ENCODE measurements at places on chromosomes 5 and 9.

DNA sequence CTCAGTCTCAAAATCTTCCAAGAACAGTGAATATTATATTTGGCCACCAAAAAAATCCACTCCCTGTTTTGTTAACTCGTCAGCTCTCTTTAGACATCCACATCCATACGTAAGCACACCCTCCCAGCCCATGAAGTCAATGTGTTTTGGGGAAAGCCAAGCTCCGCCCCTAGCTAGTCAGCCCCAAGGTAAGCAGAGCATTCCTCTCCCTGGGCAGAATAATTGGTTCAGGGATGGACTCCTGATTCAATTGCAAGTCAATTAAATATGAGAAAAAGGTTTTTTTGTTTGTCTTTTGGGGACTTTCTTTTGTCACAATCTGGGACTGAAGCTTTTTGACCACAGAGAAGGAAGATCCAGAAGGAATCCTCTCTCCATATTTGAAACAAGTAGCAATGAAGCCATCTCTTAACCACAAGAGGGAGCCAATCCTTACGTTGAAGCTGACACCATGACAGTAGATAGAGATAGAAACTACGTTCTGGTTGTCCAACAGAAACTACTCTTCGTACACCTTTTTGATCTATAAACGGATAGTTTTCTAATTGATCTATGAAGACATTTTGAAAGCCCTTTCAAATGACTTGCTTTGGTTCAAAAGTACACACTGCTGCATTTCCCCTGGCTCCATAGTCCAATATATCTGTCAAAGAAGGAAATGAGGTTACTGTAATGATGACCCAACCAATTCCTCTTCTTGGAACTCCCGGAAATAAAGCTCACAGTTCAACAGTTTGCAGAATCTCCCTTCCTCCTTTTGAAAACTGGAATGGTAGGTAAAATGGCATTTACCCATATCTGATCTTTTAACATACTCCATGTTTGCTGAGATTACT lies 166.4 kb downstream of the TLE1 start:
- DNase-seq = no peak

DNA sequence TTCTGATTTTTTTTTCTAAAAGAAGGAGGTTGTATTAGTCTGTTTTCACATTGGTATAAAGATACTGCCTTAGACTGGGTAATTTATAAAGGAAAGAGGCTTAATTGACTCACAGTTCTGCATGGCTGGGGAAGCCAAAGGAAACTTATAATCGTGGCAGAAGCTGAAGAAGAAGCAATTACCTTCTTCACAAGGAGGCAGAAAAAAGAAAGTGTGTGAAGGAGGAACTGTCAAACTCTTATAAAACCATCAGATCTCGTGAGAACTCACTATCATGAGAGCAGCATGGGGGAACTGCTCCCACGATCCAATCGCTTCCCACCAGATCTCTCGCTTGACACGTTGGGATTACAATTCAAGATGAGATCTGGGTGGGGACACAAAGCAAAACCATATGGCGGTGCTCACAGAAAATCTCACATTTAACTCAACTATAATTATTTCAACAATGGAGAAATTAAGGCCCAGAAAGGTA lies 27.1 kb downstream of the DPYSL3 start:
- no peak for DNase-seq

- no peak for DNase-seq
Observed at GRCh38 chr5:81006947-81007636, 46.9 kb downstream of the RASGRF2 start.

DNA sequence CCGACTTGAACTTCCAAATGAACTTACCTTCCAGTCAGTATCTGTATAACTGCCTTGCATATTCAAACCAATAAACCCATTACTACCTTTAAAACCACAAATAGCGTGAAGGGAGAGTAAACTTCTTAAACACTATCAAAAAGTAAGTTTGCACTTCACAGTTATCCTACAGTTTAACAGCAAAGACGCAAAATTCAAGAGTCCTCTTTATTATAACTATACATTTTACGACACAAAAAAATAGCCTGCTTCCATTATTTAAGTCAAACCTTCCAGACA lies 1.8 kb downstream of the PTBP3 start:
- DNase-seq = peak; percentile 21

- DNase-seq = no peak
Observed at GRCh38 chr9:82939451-82939850, 123.5 kb downstream of the RASEF start.

All from hematopoietic multipotent progenitor cell treated with erythropoietin and hydrocortisone succinate and interleukin-3 and kit ligand, for 15 days (in vitro differentiated cells).